ENCODE measurements at places on chromosomes 2 and 18.

DNA sequence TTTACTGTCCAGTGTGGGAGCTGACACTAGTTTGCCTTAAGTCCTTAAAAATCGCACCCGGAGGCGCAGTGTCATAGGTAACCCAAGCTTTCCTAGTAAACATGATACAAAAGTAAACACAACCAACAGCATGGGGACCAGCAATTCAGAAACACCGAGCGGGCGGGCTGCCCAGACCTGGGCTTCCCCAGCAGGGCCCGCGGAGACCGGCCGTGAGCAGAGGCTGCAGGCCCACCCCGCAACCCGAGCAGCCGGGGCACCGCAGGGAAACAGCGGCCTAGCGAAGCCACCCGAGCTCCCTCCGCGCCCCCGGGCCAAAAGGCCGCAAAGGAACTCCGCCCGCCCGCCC lies 296 bp downstream of the TTC21B start:
- DNase-seq, result no peak

DNA sequence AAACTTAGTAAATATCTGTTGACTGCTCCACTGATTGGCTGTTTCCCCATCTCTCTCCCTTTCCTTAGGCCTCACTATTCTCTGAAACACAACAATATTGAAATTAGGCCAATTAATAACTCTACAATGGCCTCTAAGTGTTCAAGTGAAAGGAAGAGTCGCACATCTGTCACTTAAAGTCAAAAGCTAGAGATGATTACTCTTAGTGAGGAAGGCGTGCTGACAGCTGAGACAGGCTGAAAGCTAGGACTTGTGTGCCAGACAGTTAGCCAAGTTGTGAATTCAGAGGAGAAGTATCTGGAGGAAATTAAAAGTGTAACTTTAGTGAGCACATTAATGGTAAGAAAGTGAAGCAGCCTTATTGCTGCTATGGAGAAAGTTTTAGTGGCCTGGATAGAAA lies 48.4 kb downstream of the PLEK start:
- no peak for DNase-seq

- no peak for DNase-seq
Observed at GRCh38 chr2:214876815-214877214, 67.3 kb upstream of the BARD1 start.

GRCh38 chr2:239679755-239680154 lies 278.9 kb upstream of the HDAC4 start:
- no peak for DNase-seq

- no peak for DNase-seq
Observed at GRCh38 chr2:234292205-234292961, 204.5 kb downstream of the ARL4C start.

GRCh38 chr2:10053351-10053750 lies 10.0 kb downstream of the KLF11 start:
- DNase-seq, result no peak

DNA sequence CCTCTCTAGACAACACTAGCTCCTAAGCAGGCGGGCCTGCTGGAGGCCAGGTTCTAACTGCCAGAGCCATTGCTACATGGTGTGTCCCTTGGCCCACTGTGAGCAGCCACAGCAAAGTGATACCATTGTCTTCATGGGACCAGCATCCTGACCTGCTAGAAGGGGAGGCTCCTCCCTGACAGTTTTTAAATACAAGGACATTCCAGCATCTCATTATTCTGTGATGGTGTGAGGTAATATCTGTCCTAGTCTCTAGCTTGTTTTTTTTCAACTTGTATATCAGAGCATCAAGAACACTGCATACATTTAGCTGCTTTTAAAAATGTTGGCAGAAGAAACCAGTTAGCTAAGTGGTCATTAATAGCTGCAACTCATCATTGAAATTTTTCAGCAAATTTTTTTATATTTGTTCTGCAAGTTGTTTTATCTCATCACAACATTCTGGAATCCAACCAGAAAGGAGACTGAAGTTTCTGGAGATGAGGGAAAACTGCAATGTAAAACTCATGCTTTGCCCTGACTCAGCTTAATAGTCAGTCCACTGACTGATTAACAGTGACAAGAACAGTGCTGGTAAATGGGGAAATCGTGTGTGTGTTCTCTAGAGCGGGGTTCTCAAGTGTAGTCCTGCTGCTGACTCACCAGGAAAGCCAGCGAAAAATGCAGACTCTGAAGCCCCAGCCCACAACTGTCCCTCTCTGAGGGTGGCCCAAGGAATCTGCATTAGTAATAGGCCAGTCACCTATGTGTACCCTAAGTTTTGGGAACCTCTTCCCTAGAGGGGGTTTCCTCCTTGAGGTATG lies 17.8 kb downstream of the MAPRE3 start:
- DNase-seq, result peak; percentile 32

DNA sequence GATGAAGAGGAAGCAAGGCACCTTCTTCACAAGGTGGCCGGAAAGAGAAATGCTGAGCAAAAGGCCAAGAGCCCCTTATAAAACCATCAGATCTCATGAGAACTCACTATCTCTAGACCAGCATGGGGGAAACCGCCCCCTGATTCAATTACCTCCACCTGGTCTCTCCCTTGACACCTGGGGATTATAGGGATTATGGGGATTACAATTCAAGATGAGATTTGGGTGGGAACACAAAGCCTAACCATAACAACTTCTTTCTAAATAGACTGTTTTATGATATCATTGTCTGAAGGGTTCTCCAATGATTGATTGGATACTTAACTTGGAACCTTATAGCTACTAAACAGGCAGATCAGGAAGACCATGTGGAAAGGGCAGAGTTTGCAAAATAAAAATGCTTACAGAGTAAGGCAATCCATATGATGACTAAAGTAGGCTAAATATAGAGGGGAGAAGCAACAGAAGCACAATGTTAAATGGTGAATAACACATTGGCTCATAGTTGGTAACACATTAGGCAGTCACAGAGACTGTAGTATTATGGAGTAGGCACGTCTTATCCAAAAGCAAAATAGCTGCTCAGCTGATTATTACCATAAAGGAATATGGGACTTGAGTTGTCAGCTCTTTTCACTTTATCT lies 179.0 kb downstream of the BARD1 start:
- DNase-seq, result peak; percentile 13
